ENCODE measurements at places on chromosomes 2 and 18. TPM values are rescaled to one million over a fixed set of nuclear protein-coding genes. Genes with fewer than 3 reads are reported as not detected.
A peak's percentile ranks its signal among the peaks of the same experiment; 100 is the strongest.

GRCh38 chr2:234952270-234953115, 676 bp downstream of the SH3BP4 start:
- DNase-seq: no peak

DNA sequence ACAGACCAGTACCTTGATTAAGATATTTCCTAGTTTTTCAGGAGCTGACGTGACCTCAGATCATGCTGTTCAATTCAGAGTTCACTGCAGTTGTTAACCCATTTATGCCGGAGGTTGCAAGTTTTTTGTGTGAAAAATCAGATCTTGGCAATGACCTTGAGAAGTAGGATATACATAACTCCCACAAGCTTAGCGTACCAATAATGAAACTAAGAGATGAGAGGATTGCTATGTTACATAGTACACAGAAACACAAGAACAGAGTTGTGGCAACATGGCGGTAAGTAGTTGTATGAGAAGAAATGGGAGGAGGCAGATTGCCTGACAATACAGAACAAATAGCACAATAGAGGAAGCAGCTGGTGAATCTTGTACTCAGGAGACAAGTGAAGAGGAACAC, 39.1 kb downstream of the PPIG start:
- DNase-seq: no peak

GRCh38 chr18:10386956-10387355, 67.5 kb upstream of the APCDD1 start:
- DNase-seq: no peak

- no peak for DNase-seq
These were observed 16.7 kb downstream of the IL1R1 start for GRCh38 chr2:102159295-102159694.

GRCh38 chr2:98504381-98505109, 59.9 kb downstream of the INPP4A start:
- DNase-seq: no peak

- no peak for DNase-seq
These were observed 40.0 kb downstream of the TXNL1 start for GRCh38 chr18:56598422-56598821.

- DNase-seq: no peak
These were observed 458.6 kb downstream of the FBXO15 start for GRCh38 chr18:73688851-73689711.

- DNase-seq: no peak
These were observed 1.1 kb upstream of the SP9 start for GRCh38 chr2:174333372-174334277.

- no peak for DNase-seq
These were observed 10.6 kb downstream of the MYO1B start for GRCh38 chr2:191255756-191256312.

DNA sequence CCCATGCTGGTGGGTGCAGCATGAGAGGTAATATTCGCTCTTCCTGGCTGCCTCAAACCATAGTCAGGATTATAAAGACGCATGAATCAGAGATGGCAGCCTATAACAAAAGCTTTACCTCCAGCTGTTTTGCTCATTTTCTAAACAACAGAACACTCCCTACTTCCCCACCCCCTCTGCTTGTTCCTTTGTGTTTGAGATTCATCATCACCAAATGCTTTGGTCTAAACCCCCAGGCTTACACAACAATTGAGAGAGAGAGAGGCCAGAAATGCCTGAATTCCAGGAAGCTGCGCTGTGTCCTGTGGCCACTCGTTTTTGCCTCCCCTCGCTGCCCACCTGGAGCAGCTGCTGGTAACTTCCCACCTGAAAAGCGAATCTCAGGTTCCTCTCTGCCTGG, 78.8 kb upstream of the CAPN13 start:
- DNase-seq: no peak

DNA sequence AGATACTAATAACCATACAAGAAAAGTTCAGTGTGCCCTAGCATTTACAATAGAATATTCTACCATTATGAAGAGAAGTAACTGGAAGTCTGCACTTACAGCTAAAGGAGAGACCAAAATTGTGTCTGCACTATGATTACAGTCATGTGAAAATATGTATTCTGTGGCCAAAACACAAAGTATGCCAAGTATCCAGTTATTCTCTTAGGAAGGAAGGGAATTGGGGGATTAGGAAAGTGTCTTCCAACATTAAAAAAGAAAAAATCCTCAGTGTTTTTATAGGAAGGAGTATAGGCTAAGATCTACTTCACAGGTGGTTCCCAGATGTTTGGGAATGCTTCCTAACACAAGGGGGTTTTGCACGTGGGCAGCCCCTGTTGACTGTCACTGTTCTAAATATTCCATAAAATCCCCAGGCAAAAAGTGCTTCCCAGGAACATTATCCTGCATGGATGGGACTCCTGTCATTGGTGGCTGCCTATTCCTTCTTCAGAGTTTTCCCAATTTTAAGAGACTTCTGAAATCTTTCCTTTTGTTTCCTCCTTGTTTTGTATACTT, 180.2 kb upstream of the KLHL29 start:
- peak; percentile 74 for DNase-seq

DNA sequence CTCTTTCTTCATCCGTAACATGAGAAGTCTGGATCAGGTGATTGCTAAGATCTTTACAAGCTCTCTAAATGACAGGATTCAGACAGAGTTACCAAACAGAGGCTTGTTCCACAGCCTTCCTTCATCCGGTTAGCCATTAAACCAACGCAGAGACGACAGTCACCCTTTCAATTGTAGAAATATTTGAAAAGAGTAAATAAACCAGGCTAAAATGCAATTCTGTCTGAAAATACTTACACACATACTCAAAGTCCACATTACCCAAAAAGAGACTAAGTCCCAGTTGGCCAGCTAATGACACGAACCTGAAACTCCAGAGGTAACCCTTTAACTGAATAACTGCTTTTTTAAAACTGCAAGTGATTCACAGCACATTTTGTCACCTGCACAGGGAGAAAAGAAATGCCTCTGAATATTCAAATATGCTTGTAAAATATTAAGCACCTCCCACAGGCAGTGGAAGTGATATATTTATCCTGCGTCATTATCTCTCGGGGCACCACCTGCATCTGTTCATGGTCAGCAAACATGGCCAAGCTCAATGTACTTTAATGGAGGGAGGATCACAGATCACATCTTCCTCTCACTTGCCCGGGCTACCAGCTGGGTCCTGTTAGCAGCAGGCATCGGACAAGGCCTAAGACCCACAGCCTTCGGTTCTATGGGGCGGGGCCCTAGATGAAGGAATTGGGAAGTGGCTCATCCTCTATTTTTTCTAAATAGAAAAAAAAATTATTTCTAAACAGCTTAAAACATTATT, 38.8 kb upstream of the DNER start:
- no peak for DNase-seq

- DNase-seq: no peak
These were observed 11.1 kb upstream of the DNPEP start for GRCh38 chr2:219398721-219399363.

DNA sequence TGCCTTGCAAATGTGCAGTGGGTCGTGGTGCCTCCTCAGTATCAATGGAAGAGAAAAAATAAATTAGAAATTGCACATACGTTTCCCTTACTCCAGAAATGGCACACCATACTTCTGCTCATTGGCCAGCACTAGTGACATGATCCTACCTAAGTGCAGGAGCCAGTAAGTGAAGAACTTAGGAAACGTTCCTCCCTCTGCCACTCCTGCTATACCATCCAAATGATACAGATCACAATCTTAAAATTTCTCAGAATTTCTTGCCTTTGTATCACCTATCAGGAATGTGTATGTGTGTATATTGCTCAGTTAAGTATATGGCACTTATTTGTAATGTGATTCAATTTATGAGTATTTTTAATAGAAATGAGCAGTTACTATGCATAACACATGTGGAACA, 237.0 kb upstream of the UBE2E3 start:
- no peak for DNase-seq

DNA sequence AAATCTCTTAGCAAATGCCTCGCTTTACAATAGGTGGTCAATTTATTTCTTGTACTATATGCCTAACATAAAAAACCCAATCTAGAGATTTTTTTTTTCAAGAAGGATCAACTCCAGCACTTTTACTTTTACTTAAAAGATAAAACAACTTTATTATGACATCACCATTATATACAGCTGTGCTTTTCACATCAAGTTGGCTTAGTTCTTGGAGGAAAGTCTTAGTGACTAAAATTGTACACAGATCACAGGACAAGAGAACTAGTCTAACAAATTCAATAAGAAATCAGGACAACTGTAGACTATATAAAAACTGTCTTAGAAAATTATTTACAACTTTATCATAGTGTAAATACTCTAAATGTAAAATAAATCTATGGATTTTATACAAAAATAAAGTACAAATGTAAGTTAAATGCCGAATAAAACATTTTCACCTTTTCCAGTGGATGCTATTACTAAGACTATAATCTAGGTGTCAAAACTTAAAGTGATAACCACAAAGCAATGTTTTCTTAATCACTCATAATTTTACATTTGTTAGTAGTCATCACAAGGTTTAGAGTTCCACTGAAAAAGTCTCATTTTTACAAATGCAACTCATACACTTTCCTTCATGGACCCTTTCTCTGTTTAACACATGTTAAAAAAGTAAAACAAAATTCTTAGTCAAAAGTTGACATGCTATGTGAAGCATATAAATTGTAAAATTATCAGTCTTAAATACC, 5.4 kb upstream of the CD302 start:
- no peak for DNase-seq

DNA sequence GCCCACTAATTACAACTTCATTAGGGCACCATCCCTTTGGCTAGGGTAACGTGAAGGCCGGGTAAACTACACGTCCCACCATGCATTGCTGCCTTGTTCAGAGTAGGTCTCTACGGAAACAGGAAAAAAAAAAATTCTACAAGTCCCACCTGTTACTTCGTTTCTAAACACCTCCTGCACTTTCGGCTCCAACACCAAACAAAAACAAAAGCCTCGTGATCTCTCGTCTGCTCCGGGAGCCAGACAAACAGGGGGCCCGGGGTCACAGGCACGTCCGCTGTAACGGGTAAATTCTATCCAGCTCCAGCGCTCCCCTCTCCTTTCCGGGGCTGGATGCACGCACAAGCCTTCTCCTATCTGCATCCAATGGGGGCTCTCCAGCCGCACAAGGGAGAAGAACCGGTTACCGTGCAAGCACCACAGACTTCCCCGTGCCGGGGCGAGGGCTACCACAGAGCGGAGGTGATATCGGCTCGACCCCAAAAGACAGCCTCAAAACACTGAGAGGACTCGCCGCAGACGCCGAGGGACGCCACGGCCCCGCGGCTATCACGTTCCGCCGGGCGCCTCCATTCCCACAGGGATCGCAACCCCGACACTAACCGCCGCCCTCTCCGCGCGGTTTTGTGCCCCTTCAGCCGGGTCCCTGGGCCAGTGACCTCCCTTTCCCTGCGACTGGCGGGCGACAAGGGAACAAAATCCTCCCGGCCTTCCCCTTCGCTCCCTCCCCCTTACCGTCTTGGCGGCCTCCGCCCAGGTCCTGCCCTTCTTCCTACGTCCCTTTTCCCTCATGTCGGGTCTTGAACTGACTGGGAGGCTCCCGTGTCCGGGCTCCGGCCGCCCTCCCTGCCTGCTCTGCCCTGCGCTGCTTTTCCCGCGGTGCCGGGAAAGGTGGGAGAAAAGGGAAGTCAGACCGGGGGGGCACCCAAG, 591 bp downstream of the ASXL2 start:
- no peak for DNase-seq

GRCh38 chr2:185782223-185782769, 43.7 kb downstream of the FSIP2 start:
- no peak for DNase-seq

DNA sequence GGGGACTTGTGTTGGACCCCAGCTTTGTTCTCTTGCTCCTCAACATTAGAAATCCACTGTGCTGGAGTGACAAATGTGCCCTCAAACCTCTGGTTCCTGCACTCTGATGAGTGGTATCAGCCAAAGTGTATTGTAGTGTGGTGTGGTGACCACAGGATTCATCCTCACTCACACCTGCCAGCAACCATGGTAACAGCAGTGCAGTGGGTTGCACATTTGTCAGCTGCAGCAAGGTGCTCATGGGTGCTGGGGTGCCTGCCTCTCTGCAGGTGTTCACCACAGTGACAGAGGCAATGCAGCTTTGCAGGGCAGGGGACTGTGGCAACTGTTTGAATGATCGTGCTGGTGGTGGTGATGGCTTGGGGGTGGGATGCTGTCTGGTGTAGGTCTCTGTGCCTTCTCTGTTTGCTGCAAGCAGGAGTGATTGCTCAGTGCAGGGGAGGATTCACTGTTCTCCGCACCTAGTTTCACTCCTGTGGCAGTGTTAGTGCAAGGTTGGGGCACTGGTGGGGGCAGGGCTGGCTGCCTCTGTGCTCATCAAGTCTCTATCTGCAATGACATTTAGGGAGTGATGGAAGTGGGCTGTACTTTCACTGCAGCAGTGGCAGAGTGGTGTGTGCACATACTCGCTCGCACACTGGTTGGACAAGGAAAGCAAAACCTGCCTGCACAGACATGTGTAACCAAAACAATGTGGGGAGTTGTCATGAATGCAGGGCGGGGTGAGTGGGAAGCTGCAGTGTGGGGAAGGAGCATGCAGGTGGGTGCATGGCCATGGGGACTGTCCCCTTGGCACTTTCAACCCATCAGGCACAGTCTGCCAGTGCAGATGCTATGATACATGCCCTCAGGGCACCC, 301.1 kb downstream of the PIK3C3 start:
- no peak for DNase-seq

GRCh38 chr2:30262716-30263309, 31.5 kb downstream of the LBH start:
- DNase-seq: no peak

Gene MAP3K19
- polyA plus RNA-seq: not detected

Gene MRPS9
- polyA plus RNA-seq: 28.3 TPM

Gene IL1RL2
- polyA plus RNA-seq: 0.18 TPM

Gene IAH1
- polyA plus RNA-seq: 53.0 TPM

Gene GALNT3
- 0.97 TPM for polyA plus RNA-seq

Gene PRLH
- polyA plus RNA-seq: not detected

Gene SAG
- polyA plus RNA-seq: 0.10 TPM

Gene CHRNA1
- 158 TPM for polyA plus RNA-seq

Gene CSRNP3
- polyA plus RNA-seq: 9.4 TPM

Measured in forelimb muscle (tissue), 1 donor.